ENCODE measurements at places on chromosomes 12 and 14.

DNA sequence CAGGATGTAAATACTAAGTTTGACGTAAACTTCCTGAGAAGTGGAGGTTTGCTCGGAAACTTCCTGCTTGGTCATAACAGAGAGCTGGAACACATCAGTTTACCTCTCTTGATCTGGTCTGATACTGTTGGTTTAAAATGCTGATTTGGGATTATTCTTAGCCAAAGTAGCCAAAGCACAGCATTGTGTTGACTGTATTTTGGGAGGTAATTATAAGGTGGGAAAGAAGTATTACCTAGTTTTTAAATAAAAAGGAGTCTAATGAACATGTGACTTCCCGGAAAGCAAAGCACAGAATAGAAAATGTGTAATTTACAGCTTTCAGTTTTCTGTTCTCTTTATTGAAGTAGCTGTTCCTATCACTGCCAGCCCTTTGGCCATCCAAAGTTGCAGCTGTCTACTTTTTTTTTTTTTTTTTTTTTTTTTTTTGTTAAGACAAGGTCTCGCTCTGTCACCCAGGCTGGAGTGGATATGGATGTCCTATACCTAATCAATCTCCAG lies 52.2 kb upstream of the SRP54 start:
- no peak for DNase-seq

GRCh38 chr14:94681300-94682060 lies 69.3 kb downstream of the SERPINA3 start:
- DNase-seq: no peak

DNA sequence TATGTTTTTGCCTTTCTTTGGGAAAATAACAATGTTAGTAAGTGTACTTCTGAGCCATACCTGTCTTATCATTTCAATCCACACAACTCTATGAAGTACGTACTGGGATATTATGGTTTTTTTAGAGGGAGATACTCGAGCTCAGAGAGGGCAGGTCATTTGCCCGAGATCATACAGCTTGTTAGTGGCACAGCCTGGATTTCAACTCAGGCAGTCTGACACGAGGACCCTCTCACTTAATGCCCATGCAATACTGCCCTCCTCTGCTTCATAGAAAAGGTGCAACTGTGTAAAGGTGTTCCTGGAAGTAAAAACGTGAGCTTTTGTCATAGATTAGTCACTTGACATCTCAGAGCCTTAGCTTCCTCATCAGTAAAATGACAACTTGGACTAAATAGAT lies 128.0 kb downstream of the NDUFA12 start:
- no peak for DNase-seq

- DNase-seq: no peak
Observed at GRCh38 chr12:124655048-124655697, 87.8 kb upstream of the NCOR2 start.

GRCh38 chr12:89414851-89415250 lies 62.5 kb upstream of the DUSP6 start:
- no peak for DNase-seq

GRCh38 chr14:102573591-102574046 lies 18.8 kb upstream of the RCOR1 start:
- DNase-seq: no peak

DNA sequence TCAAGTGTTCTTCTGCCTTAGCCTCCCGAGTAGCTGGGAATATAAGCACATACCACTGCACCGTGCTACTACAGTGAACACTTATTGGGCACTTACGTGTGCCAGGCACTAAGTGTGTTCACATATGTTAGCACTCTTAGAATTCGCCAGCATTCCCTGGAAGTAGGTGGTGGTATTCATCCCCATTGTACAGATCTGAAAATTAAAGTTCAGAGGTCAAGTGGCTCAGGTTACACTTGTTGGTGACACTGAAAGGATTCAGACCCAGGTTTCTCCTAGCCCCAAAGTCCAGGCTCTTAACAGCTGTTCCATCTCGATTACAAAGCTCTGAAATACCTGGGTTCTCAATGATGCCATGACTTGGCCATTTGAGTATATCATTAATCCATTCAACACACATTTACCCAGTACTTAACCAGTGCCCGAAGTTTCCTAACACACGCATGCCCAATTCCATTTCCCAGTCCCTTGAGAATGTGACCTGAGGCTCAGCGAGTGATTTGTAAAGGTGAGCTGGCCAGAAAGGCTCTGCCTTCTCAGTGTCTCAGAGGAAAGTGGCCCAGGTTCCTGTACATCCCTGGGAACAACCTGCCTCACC lies 4.8 kb downstream of the MVK start:
- no peak for DNase-seq
